ENCODE measurements at places on chromosomes 11 and 22. TPM values are rescaled to one million over a fixed set of nuclear protein-coding genes. Genes with fewer than 3 reads are reported as not detected.

DNA sequence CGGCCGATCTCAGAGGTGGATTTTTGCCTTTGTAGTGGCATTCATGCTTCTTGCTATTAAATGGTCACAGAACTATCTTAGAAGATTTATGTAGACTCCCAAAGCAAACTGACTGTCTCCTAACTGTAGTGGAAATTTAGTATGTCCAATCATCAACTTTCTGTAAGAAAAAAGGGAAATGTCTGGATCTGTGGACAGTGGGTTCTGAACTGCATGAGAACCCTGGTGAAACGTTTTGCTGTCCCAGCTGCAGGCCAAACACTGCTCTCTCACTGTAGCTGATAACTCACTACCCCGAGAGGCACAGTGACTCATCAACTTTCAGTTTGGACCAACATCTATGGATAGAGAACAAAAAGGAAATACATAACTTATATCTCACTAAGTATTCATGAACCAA is 387.1 kb downstream of the SOX6 start:
- H3K4me3 ChIP-seq, result peak overlapping the region; percentile 3
- peaks cover 42% of the 10 kb centered on the region for H3K4me1 ChIP-seq
- peak; percentile 87 for DNase-seq
- H3K27ac ChIP-seq, result peak overlapping the region; percentile 94

GRCh38 chr11:68256331-68256741 is 15.4 kb downstream of the C11orf24 start:
- H3K27ac ChIP-seq, result no peak overlapping the region
- H3K4me1 ChIP-seq, result peaks cover 18% of the 10 kb centered on the region
- H3K27me3 ChIP-seq, result no peaks in the 10 kb centered on the region
- H3K4me3 ChIP-seq, result no peak overlapping the region

GRCh38 chr11:102807921-102808320 is 10.0 kb upstream of the MMP1 start:
- no peak for DNase-seq
- H3K4me1 ChIP-seq, result no peaks in the 10 kb centered on the region
- no peaks in the 10 kb centered on the region for H3K36me3 ChIP-seq
- no peak overlapping the region for H3K4me3 ChIP-seq
- H3K27ac ChIP-seq, result no peak overlapping the region
- no peaks in the 10 kb centered on the region for H3K27me3 ChIP-seq

GRCh38 chr11:2387266-2387987 is 10.3 kb downstream of the CD81 start:
- peak; percentile 31 for DNase-seq
- peaks cover 85% of the 10 kb centered on the region for H3K36me3 ChIP-seq
- H3K27ac ChIP-seq, result peak overlapping the region; percentile 16
- H3K4me1 ChIP-seq, result peaks cover 45% of the 10 kb centered on the region
- no peak overlapping the region for H3K4me3 ChIP-seq

GRCh38 chr22:35514366-35514765 is 26.3 kb upstream of the RASD2 start:
- DNase-seq, result no peak
- H3K4me3 ChIP-seq, result no peak overlapping the region
- H3K4me1 ChIP-seq, result no peaks in the 10 kb centered on the region
- H3K27ac ChIP-seq, result no peak overlapping the region

APOBEC3C gene
- 3.2 TPM for total RNA-seq

DNA sequence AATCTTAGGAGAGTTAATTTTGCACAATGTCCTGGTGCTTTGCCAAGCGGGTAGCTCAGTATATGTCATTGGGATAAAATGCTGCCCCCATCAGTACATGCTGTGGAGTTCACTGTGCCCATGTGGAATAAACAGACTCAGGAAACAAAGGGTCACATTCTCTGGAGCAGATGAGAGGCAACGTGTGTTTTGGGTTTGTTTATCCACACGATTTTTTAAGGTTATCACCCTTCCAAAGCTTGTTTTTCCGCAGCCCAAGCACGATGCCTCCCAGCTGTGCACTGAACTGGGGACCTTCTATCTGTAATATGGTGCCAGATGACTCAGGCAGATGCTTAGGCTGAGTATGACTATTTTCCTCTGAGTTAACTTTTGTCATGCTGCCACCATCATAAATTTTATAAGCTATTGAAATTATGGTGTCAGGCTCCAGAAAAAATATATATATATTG is 6.5 kb downstream of the OR4D6 start:
- H3K27ac ChIP-seq, result no peak overlapping the region
- no peak overlapping the region for H3K4me3 ChIP-seq
- H3K36me3 ChIP-seq, result no peaks in the 10 kb centered on the region
- no peaks in the 10 kb centered on the region for H3K27me3 ChIP-seq
- no peak for DNase-seq

DNA sequence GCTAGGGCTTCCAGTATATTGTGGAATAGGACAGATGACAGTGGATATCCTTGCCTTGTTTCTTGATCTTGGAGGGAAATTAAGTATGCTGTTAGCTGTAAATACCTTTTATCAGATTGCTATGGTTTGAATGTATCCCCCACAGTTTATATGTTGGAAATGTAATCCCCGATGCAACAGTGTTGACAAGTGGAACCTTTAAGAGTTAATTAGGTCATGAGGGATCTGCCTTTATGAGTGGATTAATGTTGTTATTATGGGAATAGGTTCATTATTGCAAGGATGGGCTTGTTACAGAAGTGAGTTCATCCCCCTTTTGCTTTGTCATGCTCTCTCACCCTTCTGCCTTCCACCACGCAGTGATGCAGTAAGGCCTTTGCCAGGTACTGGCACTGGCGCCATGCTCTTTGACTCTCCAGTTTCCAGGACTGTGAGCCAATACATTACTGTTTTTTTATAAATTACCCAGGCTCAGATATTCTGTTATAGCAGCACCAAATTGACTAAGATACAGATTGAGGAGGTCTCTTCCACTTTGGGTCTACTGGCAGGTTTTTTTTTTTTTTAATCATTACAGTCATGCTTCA is 16.4 kb downstream of the CABIN1 start:
- H3K36me3 ChIP-seq, result no peaks in the 10 kb centered on the region
- no peak overlapping the region for H3K27ac ChIP-seq
- DNase-seq, result no peak
- no peak overlapping the region for H3K4me3 ChIP-seq
- no peaks in the 10 kb centered on the region for H3K27me3 ChIP-seq
- H3K4me1 ChIP-seq, result no peaks in the 10 kb centered on the region

SCUBE1 gene
- total RNA-seq, result not detected

GRCh38 chr11:102773386-102773785 is 7.0 kb downstream of the MMP10 start:
- no peak overlapping the region for H3K27ac ChIP-seq
- no peaks in the 10 kb centered on the region for H3K4me1 ChIP-seq
- DNase-seq, result no peak
- no peaks in the 10 kb centered on the region for H3K27me3 ChIP-seq

DNA sequence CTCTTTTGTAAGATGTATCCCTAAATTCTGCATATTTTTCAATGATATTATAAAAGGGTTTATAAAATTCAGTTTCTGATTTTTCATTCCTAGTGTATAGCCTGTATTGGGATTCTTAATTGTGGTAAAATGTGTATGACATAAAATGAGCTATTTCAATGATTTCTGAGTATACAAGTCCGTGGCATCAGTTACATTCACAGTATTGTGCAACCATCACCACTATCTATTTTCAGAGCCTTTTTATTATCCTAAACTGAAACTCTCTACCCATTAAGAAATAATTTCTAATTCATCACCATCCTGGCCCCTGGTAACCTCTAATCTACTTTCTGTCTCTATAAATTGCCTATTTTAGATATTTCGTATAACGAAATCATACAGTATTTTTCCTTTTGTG is 39.8 kb downstream of the EIF3F start:
- no peak for DNase-seq
- H3K27ac ChIP-seq, result no peak overlapping the region
- H3K27me3 ChIP-seq, result no peaks in the 10 kb centered on the region
- peaks cover 7% of the 10 kb centered on the region for H3K4me1 ChIP-seq

POU2AF3 gene
- not detected for total RNA-seq

OR2D2 gene
- not detected for total RNA-seq

DNA sequence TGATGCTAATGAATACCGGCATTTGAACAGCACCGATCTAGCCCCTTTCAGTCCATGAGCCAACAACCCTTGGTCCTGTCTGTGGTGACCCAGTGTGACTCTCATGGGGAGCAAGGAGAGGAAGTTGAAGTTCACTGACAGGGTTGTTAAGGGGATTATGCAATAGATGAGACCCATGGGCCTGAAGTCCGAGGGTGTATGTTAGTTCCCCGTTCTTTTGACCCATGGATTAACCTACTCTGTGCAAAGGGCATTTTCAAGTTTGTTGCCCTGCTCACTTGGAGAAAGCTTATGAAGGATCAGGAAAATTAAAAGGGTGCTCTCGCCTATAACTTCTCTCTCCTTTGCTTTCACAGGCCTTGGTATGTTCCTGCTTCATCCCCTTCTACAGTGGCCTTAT is 4.9 kb downstream of the PNPLA3 start:
- H3K27ac ChIP-seq, result no peak overlapping the region
- H3K36me3 ChIP-seq, result peaks cover 3% of the 10 kb centered on the region
- H3K27me3 ChIP-seq, result no peaks in the 10 kb centered on the region
- peaks cover 25% of the 10 kb centered on the region for H3K4me1 ChIP-seq
- DNase-seq, result no peak

DESI1 gene
- total RNA-seq, result 33.3 TPM

DNA sequence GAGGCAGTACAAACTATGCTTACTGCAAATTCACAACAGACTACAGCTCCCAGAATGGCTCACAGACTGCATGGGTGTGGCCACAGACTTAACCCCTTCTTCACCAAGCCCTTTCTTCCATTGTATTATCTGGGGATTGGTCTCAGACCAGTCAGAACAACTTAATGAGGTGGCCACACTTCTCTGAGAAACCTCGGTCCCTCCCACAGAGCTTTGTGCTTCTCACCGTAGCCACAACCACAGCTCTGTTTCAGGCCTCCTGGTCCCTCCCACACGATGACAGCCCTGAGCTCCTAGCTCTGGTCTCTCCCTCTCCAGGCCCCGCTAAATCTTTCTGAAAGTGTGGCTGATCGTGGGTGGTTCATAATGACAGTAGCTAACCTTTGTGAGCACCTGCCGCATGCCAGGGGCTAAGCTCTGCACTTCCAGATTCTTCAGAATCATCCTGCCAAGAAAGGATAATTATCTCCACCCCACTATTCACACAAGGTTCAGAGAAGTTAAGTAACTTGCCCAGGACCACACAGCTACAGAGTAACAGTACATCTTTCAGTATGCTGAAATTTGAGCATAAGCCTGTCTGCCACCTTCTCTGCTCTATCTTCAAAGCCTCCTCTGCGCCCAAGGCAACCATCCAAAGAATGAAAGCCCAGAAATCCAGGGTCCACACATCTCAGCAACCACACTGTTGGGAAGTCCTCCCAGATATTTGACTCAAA is 5.4 kb downstream of the PDE2A start:
- H3K4me3 ChIP-seq, result no peak overlapping the region
- DNase-seq, result no peak
- peaks cover 8% of the 10 kb centered on the region for H3K27me3 ChIP-seq
- H3K36me3 ChIP-seq, result no peaks in the 10 kb centered on the region
- no peaks in the 10 kb centered on the region for H3K4me1 ChIP-seq
- H3K27ac ChIP-seq, result no peak overlapping the region

DNA sequence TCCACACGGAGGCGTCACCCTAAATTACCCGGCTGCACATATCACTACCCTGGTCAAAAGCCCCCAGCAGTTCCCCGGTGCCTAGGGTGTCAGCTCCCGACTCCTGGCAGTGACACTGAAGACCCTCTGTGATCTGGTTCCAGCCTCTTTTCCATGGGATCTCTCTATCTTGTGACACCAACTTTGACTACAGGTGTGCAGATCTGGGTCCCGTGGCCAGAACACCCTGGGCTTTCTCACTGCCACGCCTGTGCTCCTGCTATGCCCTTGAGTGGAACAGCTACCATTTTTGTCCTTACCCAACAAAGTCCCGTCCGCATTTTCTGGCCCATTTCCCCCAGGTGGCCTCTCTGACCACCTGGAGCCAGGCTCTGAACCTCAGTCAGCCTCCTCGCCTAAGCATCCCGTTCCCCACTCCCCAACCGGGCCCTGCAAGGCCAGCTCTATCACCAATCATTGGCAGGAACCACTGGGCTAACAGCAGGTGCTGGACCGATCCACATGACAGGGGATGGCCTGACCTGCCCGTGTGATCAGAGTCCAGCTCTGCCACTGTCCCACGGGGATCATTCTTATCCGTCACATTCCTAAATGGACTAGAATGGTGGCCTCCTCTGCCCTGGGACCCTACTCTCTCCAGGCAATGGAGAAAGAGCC is 20.7 kb upstream of the CBX7 start:
- no peak overlapping the region for H3K4me3 ChIP-seq
- H3K36me3 ChIP-seq, result no peaks in the 10 kb centered on the region
- H3K4me1 ChIP-seq, result peaks cover 54% of the 10 kb centered on the region
- H3K27ac ChIP-seq, result peak overlapping the region; percentile 96
- H3K27me3 ChIP-seq, result no peaks in the 10 kb centered on the region

MTCH2 gene
- total RNA-seq, result 130 TPM

DNA sequence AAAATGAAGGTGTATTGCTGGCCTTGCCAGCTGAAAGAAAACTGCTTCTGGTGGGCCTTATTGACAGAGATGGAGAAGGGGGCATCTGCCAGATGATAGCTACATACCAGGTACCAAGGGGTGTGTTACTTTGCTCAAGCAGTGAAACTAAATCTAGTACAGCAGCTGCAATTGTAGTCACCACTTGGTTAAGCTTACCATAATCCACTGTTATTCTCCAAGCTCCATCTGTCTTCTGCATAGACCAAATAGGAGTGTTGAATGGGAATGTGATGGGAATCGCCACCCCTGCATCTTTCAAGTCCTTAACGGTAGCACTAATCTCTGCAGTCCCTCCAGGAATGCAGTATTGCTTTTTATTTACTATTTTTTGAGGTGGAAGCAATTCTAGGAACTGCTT is 45.8 kb upstream of the LIN7C start:
- H3K36me3 ChIP-seq, result no peaks in the 10 kb centered on the region
- H3K27ac ChIP-seq, result no peak overlapping the region
- H3K4me3 ChIP-seq, result no peak overlapping the region
- no peaks in the 10 kb centered on the region for H3K4me1 ChIP-seq
- H3K27me3 ChIP-seq, result no peaks in the 10 kb centered on the region

DNA sequence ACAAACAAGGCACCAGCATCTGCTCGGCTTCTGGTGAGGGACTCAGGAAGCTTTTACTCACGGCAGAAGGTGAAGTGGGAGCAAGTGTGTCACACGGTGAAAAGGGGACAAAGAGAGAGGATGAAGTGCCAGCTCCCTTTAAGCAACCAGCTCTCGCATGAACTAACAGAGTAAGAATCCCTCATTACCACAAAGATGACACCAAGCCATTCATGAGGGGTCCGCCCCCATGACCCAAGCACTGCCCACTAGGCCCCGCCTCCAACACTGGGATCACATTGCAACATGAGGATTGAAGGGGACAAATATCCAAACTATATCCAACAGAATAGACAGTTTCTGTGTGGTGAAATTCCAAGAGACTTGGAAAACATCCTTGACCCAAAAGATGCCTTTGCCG is 198.2 kb upstream of the POU2AF2 start:
- H3K4me1 ChIP-seq, result no peaks in the 10 kb centered on the region
- no peak overlapping the region for H3K27ac ChIP-seq
- no peaks in the 10 kb centered on the region for H3K36me3 ChIP-seq
- H3K4me3 ChIP-seq, result no peak overlapping the region

SCN4B gene
- not detected for total RNA-seq

Data from SJSA1 (cell line).